ENCODE measurements at places on chromosomes 3 and 15.

- no peak for DNase-seq
These were observed 16.6 kb downstream of the SEMA3F start for GRCh38 chr3:50171540-50172301.

DNA sequence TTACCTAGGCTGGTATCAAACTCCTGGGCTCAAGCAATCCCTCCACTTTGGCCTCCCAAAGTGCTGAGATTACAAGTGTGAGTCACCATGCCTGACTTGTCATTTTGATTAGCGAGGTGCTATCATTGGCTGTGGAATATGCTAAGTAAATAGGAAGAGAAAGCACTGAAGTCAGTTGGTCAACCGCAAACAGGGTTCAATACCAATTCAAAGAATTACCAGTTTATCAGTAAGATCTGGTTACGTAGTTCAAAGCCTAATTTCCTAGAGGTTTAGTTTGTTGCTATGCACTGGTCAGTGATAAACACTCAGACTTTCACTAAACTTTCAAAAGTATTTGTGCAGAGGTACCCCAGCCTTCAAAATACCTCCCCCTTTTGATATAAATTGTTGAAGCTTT, 29.5 kb downstream of the GLB1 start:
- peak; percentile 50 for DNase-seq

DNA sequence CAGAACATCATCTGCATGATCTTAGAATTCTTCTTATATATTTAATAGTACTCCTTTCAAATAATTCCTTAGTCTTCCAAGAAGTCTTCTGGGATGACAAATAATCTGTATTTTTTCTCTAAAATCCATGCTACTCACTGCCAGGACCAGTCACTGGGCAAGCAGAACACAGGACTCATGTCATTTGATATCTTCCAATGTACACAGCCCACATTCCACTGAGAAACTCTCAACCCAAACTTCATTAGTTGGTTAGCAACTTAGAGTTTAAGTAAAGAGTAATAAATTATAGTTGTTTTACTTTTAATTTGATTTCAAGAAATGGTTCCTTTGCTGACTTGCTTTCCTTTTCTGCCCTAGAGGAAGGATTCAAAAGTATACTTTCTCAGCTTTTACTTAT, 317.0 kb downstream of the VGLL3 start:
- no peak for DNase-seq

- DNase-seq = no peak
These were observed 93.3 kb upstream of the HACD2 start for GRCh38 chr3:123678108-123678511.

DNA sequence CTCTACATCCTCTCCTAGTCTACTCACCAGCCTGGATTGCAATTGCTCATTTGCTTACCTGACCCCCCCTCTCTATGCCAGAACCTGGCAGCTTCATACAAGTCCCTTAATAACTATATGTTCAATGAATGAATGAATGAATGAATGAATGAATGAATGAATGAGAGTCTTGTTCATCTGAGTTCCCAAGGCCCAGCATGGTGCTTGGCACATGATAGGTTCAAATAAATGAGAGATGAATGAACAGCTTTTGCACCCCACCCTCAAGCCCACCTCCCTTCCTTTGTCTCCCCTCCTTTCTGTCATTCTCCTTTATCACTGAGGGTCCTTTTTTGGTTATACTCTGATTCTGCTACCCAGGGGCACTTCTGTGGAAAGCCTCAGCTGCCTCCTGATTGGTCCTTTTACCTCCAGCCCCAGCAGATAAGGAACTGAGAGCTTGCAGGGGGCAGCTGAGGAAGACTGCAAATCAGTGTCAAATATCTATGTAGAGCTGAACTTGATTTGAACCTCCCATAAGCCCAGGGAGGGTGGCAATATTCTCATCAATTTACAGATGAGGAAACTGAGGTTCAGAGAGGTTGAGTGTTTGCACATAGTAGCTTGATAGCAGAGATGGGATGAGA, 54.1 kb upstream of the CHRNB4 start:
- DNase-seq = no peak

DNA sequence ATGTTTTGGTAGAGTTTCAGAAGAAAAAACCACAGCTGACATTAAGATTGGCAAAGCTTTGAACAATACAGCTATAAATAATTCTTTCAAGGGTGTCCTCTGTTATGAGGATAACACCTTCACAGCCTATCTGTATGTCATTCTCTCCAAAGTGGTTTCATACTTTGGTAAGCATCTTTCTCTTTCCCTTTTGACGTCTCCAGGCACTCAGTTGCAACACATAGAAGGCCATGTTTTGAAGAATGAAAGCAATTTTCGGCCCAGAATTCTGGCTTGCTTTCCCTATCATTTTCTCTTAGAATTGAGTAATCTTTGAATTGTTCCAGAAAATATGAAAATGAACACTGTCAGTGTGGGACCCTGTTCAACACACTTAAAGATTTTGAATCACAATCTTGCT, 200.0 kb upstream of the CBLB start:
- DNase-seq = no peak

- no peak for DNase-seq
These were observed 37.2 kb downstream of the IDH2 start for GRCh38 chr15:90064911-90065681.

- DNase-seq = no peak
These were observed 2.6 kb downstream of the ALPK3 start for GRCh38 chr15:84819791-84820190.

GRCh38 chr15:100885116-100885515, 5.5 kb downstream of the ALDH1A3 start:
- DNase-seq = no peak

DNA sequence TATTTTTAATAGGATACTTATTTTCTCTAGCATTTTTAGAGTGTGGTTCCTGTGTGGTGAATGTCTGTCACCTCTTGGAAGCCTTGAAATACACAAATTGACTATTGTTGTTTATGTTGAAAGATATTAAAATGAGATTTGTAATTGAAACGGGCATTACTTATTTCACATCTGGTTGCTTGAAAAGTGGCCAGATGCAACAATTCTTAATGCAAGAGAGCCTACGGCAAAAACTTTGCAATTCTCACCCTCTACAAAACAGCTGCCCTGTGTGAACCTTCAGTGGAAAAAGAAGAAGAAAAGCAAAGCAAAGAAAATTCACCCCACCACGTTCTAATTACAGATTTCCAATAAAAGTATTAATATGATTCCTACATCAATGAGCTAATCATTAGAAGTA, 46.6 kb downstream of the PPARG start:
- DNase-seq = no peak

DNA sequence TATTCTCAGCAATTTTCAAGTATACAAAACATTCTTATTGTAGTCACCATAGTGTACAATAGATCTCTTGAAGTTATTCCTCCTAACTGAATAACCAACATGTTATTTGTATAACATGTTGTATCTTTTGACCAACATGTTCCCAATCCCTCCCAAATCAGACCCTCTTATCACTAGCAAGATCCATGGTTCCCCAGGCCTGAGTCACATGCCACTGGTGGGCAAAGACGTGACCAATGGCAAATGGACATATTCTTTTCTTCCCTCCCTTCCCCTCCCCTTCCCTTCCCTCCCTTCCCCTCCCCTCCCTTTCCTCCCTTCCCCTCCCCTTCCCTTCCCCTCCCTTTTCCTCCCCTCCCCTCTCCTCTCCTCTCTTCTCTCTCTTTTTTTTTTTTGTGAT, 45.4 kb downstream of the AMOTL2 start:
- no peak for DNase-seq

GRCh38 chr3:107265526-107265925, 111.7 kb upstream of the CCDC54 start:
- no peak for DNase-seq

GRCh38 chr15:22936577-22937472, 43.3 kb downstream of the CYFIP1 start:
- no peak for DNase-seq

- DNase-seq = no peak
These were observed 518 bp downstream of the COLQ start for GRCh38 chr3:15520804-15521572.

- peak; percentile 54 for DNase-seq
These were observed 177.2 kb downstream of the ITPR1 start for GRCh38 chr3:4670352-4670751.

- DNase-seq = no peak
These were observed 56.9 kb downstream of the GLCE start for GRCh38 chr15:69217381-69217780.

- DNase-seq = no peak
These were observed 292.9 kb downstream of the TLE3 start for GRCh38 chr15:69804786-69805185.

DNA sequence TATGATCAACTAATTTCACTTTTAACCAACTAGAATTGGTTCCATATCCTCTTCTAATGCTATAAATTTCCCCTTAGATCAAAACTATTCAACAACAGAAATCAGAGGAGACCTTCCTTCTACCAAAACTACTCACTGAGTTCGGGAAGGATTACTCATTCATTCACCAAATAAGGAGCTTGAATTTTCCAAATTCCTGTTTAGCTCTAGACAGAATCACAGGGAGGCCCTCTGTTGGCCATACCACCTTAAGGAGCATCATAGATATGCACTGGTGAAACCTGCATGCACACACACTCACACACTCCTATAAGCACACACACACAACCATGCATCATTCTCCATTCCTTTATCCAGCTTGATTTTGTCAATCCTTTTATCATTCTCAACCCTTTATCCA, 49.0 kb downstream of the SUCLG2 start:
- no peak for DNase-seq

GRCh38 chr3:42901073-42901415, 4.9 kb upstream of the ZNF662 start:
- DNase-seq = no peak

DNA sequence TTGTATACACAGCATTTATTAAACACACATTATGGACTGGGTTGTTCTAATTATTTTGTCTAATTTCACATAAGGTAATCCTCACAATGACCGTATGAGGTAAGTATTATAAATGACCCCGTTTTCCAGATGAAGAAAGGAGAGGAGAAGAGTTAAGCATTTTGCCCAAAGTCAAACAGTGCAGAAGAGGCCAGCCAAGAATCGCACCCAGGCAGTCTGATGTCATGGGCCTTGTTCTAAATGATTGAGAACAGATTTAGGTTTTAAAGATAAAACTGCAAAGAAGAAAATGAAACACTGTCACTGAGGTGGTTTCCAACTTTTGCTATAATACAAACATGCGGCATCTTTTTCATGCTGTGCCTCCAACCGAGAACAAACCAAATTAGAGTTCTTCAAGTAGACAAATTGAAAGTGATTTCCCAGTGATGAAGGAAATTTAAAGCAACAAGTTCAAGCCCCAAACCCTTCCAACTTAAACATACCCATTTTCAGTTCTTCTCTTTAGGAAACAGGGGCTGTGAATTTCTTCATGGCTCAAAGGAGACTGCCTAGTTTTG, 155.3 kb downstream of the THRB start:
- no peak for DNase-seq

- DNase-seq = no peak
These were observed 70.6 kb downstream of the SMAD6 start for GRCh38 chr15:66772604-66773128.

DNA sequence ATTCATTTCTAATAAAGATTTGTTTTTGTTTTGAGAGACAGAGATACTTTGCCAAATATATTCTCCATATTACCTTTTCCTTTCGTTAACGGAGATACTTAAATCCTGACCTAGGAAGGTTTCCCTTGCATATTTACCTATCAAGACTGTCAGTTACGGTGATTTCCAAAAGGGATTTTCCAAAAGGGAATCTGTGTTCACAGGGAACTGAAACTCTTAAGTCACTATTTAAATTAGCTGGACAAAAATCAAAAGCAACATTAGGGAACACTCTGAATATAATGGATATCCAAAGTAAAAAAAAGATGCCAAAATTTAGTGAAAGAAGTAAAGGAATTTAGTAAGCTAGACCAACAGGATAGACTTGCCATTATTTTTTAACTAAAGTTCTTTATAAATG, 576 bp downstream of the LRRFIP2 start:
- no peak for DNase-seq

DNA sequence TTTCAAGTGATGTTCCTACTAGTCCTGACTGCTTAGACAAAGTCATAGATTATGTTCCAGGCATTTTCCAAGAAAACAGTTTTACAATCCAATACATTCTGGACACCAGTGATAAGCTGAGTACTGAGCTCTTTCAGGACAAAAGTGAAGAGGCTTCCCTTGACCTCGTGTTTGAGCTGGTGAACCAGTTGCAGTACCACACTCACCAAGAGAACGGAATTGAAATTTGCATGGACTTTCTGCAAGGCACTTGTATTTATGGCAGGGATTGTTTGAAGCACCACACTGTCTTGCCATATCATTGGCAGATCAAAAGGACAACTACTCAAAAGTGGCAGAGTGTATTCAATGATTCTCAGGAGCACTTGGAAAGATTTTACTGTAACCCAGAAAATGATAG, 3.8 kb downstream of the TIPARP start:
- DNase-seq = no peak

GRCh38 chr3:35777563-35778554, 138.5 kb downstream of the ARPP21 start:
- DNase-seq = no peak

DNA sequence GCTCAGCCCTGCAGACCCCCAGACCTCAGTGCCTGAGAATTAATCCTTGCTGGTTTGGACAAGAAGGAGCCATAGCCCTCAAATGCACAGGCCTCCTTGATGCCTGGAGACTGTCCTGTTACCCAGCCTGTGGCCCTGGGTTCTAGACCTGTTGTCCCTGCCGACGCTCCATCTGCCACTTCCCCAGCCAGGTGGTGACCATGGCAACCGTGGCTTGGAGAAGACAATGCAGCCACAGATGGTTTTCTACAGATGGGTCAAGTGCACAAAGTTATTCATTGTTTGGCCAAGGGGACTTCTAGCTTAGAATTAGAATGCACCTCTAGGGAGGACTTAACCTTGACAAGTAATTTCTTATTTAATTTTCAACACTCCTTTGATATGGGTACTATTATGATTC, 297.1 kb downstream of the UACA start:
- DNase-seq = no peak

DNA sequence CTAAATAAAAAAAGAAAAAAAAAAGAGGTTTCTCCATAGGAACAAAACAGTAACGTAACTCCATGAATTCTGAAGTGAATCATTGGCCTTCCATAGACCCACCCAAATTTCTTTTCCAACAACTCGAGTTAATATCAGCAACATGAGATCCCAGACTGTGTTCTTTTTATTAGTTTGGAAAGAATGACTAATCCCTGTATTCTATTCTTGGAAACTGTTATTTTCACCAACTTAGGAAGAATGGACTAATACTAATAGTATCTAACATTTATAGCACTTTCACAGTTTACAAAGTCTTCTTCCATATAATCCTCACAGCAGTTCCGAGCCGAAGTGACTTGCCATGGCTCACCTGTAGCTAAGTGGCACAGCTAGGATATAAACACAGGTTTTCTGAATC, 72.7 kb upstream of the SLC4A7 start:
- DNase-seq = no peak
